ENCODE measurements at places on chromosomes 1 and 21. TPM values are rescaled to one million over a fixed set of nuclear protein-coding genes. Genes with fewer than 3 reads are reported as not detected.

KCNJ15 gene
- not detected for total RNA-seq

ADGRB2 gene
- total RNA-seq: 15.8 TPM

GUCA2A gene
- not detected for total RNA-seq

ARHGEF19 gene
- total RNA-seq: 3.4 TPM

SPAG17 gene
- total RNA-seq: not detected

CD34 gene
- total RNA-seq: 0.20 TPM

FAAH gene
- total RNA-seq: 1.7 TPM

FCRL6 gene
- not detected for total RNA-seq

GRCh38 chr21:18493422-18493821 lies 89.8 kb upstream of the TMPRSS15 start:
- DNase-seq: no peak

DNA sequence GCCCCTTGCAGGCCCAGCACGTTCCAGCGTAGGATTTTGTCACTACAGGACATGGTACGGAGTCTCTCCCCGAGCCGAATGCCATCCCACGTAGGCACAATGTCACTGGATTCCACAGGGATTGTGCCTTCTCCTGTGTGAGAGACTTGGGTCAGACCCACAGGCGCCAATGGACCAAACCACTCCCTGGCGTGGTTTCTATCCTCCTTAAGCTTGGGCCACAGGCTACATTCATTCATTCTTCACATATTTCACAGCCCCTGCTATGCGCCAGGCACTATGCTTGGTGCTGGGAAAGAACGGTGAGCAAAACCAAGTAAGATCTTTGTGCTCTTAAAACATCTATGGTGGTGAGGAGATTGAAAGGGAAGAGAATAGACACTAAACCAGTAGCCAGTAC lies 18.7 kb downstream of the CHRNB2 start:
- no peak for DNase-seq

- peak; percentile 79 for DNase-seq
Observed at GRCh38 chr1:16048573-16049189, 5.1 kb downstream of the CLCNKB start.

- DNase-seq: no peak
Observed at GRCh38 chr1:97893844-97894243, 27.0 kb downstream of the DPYD start.

- no peak for DNase-seq
Observed at GRCh38 chr1:25664357-25665199, 48.0 kb downstream of the MAN1C1 start.

DNA sequence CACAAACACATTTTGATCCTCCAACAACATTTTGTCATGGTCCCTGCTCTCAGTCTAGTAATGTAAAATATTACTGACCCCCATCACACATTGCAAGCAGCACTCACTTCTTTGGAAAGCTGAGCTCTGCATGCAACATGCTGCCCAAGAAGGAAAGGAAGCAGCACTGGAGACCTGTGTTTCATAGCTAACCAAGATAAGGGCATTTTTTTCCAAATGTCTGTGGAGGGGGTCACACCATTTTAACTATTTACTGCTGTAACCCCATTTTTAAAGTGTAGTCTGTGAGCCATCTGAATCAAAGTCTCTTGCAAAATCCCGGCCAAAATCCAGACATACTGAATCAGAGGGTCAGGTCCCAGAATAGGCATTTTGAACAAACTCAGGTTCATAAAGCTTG lies 4.5 kb upstream of the RASSF5 start:
- DNase-seq: no peak

- DNase-seq: no peak
Observed at GRCh38 chr21:16084776-16085364, 355.1 kb downstream of the USP25 start.

DNA sequence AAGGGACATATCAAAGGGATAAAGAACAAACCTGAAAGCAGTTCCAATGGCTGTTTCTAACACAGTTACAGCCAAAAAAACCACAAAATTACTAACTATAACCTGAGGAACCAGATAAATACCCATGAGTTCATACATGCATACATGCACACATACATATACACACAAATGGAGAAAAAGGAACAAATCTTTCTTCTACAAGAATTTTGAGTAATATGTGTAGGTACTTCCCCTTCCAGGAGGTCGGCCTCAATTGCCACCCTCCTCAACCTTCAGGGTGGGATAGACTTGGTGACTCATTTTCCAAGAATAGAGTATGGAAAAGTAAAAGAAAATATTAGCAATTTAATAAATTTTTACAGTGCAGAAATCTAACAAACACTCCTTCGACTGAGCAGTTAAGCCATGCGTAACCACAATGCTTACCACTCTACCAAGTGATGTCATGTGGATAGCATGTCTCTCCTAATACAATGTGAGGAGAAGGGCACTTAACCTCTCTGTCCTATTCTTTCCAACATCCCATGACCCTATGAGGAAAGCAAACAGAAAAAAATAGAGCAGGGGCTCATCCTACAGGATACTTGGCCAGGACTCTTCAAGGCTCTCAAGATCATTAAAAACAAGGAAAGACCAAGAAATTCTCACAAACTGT lies 243.0 kb upstream of the RUNX1 start:
- DNase-seq: no peak

GRCh38 chr1:40064797-40065499 lies 24.4 kb downstream of the CAP1 start:
- no peak for DNase-seq

DNA sequence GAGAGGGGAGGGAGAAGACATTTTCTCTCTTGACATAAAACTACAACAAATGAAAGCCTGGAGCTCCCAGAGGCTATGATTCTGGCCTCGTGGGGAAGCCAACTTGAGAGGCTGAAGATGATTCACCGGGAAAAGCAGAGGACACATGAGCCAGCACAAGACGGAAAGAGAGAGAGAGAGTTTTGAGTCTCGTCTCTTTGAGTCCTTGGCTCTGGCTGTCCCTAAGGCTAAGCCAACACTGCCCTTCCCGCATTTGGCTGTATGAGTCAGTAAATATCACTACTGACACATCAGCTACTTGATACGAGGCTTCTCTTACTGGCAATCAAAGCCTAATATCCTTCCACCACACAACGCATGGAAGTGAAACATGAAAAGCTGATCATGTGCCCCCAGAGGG lies 95.5 kb downstream of the GRIK3 start:
- no peak for DNase-seq

GRCh38 chr1:225903623-225904022 lies 14.7 kb upstream of the LEFTY1 start:
- no peak for DNase-seq
